Glutamatergic neuron (in vitro differentiated cells): ENCODE measurements at places on chromosomes 7 and 10. TPM values are rescaled to one million over a fixed set of nuclear protein-coding genes. Genes with fewer than 3 reads are reported as not detected.

- H3K27me3 ChIP-seq, result peaks cover 3% of the 10 kb centered on the region
- no peak for DNase-seq
- peaks cover 14% of the 10 kb centered on the region for H3K36me3 ChIP-seq
- H3K4me3 ChIP-seq, result no peak overlapping the region
- no peak overlapping the region for H3K27ac ChIP-seq
Observed at GRCh38 chr10:49353895-49354566, 41.9 kb downstream of the DRGX start.

DNA sequence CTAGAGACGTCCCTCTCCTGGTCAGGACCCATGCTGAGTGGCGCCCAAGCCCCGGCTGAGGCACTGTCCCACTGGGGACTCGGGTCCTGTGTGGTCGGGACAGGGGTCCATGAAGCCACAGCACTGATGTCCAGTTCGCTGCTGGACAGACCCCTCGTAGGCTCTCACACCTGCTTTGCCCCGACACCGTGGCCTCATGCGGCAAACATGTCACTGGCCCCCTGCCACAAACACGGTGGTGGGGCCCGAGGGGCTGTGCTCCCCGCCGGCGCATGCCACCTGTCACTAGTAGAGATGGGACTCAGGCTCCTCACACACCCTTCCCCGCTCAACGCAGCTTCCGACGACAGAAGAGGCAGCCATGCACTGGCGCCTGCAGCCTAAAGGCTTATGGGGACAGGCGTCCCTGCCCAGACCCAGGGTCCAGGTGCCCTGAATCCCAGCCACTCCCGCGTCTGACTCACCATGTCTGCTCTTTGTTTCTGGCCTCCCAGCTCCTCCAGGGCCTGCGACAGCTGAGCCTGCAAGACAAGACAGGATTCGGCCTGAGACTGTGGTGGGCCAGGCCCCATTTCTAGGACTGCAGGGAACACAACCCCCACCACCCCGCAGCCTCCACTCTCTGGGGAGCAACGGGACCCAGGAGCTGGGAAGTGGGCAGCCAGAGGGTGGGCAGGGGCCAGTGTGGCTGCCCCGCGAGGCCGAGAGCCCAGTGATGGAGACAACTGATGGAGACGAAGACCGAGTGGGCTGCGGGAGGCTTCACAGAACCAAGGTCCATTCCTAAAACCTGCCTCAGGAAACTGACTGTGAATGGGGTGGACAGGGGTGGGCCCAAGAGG lies 230.9 kb downstream of the MAD1L1 start:
- H3K27me3 ChIP-seq, result peaks cover 8% of the 10 kb centered on the region
- H3K4me3 ChIP-seq, result no peak overlapping the region
- peak overlapping the region; percentile 66 for H3K27ac ChIP-seq
- peak; percentile 40 for DNase-seq
- peaks cover 31% of the 10 kb centered on the region for H3K4me1 ChIP-seq

- H3K27me3 ChIP-seq, result peaks cover 4% of the 10 kb centered on the region
- H3K4me1 ChIP-seq, result peaks cover 29% of the 10 kb centered on the region
- DNase-seq, result no peak
- H3K27ac ChIP-seq, result peak overlapping the region; percentile 99
- peaks cover 5% of the 10 kb centered on the region for H3K36me3 ChIP-seq
Observed at GRCh38 chr7:95317546-95317945, 6.8 kb downstream of the PON1 start.

The CHRM2 gene
- not detected for total RNA-seq

DNA sequence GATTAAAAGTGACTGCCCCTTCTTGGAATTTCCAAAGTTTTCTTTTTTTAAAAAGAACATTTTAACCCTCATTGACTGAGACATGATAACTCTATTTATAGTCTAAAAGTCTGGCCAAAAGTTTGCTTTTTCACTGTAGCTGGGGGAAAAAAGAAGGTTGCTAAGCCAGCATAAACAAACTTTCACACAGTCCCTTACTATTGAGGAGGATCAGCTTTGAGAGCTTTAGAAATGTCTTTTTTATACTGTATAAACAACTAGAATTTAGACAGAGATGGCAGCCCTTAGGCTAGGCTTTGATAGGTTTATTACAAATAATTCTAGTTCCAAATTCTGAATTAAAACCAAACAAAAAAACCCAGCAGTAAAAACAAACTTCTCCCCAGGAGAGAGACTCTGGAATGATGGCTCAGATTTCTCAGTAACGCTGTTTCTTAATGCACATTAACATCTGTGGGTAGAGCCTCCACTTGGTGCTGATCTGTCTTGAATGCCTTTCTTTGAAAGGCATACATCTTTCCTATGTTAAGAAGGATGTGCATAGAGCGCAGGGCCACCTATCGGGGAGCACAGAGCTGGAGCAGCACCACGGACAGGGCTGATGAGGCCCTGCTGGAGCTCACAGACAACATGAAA lies 100.9 kb upstream of the PDLIM1 start:
- H3K4me1 ChIP-seq, result peaks cover 12% of the 10 kb centered on the region
- no peak overlapping the region for H3K4me3 ChIP-seq
- H3K27ac ChIP-seq, result no peak overlapping the region
- no peak for DNase-seq
- H3K36me3 ChIP-seq, result no peaks in the 10 kb centered on the region
- H3K27me3 ChIP-seq, result peaks cover 1% of the 10 kb centered on the region

- no peaks in the 10 kb centered on the region for H3K27me3 ChIP-seq
- H3K27ac ChIP-seq, result no peak overlapping the region
- DNase-seq, result no peak
- H3K4me1 ChIP-seq, result no peaks in the 10 kb centered on the region
- H3K36me3 ChIP-seq, result no peaks in the 10 kb centered on the region
Observed at GRCh38 chr7:40418448-40418847, 283.6 kb downstream of the SUGCT start.
